Suprapubic skin (tissue), 4 donors: ENCODE measurements at places on chromosomes 5 and 9.

DNA sequence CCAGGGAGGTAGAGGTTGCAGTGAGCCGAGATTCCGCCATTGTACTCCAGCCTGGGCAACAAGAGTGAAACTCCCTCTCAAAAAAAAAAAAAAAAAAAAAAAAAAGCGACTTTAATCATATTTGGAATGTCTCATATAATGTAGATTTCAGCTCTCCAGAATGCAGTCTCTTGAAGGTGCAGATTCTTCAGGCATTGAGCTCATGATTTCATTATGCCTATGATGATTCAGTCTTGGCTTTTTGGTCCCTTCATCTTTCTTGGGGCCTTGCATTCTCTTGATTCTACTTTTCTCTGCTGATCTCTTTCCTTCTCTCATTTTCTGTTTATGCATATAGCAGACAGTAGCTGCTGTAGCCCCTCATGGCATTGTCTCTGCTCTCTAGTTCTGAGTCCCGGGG is 22.9 kb downstream of the KDM4C start:
- peaks cover 3% of the 10 kb centered on the region for H3K4me1 ChIP-seq
- no peaks in the 10 kb centered on the region for H3K36me3 ChIP-seq
- no peak overlapping the region for H3K4me3 ChIP-seq

DNA sequence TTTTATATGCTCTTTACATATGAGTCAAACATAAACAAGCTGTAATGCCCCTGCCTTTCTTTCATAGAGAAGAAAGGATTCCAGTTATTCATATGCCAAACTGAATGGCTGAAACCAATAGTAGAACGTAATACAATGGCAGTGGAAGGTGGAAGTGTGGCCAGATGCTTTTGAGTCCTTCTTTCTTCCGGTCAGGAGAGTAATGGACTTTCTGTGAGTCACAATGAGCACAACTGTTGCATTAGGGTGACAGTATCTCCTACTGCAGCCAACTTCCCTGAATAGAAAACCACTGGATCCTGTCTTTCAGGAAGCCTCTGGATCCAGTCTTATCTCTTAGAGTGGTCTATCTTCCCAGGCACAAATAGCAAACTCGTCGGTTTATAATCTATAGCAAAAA is 855.2 kb downstream of the MAT2B start:
- DNase-seq: no peak
- H3K27me3 ChIP-seq: no peaks in the 10 kb centered on the region
- no peak overlapping the region for H3K4me3 ChIP-seq
- no peaks in the 10 kb centered on the region for H3K36me3 ChIP-seq

DNA sequence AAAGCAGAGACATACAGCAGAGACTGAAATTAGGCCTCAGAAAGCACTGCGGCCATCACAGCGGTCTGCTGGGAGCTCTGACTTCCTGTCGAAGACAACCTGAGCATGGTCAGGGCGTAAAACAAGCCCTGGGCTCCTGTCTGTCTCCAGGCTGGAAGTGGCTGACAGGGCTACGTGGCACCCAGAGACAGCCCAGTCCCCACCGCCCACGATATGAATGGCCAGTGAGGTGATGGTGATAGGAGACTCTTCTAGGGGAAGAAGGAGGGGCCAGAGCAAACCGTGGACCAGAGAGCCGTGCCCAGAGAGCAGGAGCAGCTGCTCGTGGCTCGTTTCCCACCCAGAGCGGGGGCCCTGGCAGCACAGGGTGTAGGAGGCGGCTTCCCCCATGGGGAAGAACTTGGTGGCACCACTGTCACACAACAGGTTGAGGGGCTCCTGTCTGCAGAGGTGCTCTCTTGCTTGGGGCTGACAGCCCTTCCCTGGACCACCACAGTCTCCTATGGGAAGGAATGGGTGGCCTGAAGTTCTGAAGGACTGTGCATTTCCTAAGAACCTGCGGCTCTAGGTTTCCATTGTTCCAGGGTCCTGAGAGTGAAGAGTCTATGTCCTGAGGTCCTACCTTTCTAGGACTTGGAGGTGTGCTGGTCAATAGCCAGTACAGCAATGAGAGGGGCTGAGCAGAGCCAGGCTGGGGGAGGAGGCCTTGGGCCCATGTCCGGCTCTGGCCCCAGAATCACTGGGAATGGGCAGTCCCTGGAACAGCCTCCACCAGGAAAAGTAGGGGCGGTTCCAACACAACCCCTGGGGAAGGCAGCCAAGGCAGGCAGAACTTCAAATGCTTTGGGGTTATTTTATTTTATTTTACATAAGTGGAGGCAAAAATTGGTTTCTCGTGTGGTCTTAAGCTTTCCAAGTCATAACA is 56.4 kb downstream of the BARX1 start:
- H3K4me3 ChIP-seq: no peak overlapping the region
- H3K36me3 ChIP-seq: no peaks in the 10 kb centered on the region
- no peaks in the 10 kb centered on the region for H3K4me1 ChIP-seq
- peak; percentile 34 for DNase-seq

DNA sequence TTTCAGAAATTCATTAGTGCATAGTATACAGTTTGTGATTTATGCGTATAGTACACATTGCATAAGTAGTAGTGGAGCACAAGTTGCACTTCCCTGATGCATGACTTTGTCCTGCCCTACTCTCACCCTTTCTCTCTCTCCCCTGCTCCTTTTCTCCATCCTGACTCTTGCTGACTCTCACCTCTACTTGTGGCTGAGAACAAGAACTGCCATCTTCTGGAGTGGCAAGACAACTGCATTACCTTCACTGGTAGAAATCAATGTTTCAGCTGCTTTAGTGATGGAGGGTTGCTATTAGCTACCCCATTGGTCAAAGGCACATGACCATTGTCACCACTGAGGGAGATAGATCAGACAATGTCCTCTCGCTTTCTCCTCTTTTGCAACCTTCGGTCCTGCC is 26.9 kb downstream of the SPEF2 start:
- no peaks in the 10 kb centered on the region for H3K27me3 ChIP-seq
- no peaks in the 10 kb centered on the region for H3K36me3 ChIP-seq
- no peaks in the 10 kb centered on the region for H3K4me1 ChIP-seq
- no peak overlapping the region for H3K4me3 ChIP-seq
- DNase-seq: no peak

DNA sequence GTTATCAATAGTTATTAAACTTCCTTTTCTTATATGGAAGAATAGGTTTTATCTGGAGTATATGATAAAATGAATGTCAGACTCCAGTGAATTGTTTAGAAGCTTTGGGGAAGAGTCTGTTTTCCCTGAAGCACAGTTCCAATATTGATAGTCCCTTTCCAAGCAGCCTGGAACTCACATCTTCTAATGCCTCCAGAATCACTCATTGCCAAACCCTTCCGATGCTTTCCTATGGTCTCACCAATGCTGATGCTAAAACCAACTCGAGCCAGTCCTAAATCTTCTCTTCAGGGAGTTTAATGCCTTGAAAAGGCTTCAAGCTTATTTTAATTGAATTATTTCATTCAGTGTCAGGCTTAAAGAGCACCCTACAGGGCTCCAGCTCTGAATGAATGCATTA is 121.2 kb downstream of the PTTG1 start:
- no peak overlapping the region for H3K4me3 ChIP-seq
- DNase-seq: no peak
- no peak overlapping the region for H3K27ac ChIP-seq
- no peaks in the 10 kb centered on the region for H3K27me3 ChIP-seq
